ENCODE measurements at places on chromosomes 6 and 20.

DNA sequence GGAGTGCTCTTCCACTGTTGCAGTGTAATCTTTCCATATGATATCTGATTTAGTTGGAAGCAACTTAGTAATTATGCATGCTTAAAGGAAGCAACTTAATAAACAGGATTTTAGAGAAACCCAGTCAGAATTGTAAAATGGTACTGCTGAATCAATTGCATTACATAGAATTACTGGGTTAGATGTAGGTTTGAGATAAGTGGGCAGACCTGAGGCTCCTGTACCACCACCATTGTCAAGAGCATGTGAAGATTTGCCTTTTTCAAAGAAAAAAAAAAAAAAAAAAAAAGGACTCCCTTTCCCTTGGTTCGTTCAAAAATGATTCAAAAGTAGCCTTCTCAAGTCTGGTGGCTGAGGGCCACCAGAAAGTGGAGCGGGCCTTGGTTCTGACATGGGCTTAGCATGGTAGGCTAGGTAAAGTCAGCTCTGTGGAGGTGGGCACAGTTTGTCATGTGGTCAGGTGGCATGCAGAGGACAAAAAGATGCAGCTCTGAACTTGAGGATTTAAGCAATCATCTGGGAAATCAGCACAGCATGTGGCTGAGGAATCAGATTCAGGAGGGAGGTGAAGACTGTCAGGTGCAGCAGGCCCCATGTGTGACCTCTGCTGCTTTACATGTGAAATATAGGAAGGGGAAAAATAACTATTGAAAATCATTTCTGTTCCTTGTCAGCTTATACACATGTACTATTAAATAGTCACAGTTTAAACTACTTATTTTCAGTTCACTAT lies 32.4 kb downstream of the ARID1B start:
- no peak for DNase-seq

DNA sequence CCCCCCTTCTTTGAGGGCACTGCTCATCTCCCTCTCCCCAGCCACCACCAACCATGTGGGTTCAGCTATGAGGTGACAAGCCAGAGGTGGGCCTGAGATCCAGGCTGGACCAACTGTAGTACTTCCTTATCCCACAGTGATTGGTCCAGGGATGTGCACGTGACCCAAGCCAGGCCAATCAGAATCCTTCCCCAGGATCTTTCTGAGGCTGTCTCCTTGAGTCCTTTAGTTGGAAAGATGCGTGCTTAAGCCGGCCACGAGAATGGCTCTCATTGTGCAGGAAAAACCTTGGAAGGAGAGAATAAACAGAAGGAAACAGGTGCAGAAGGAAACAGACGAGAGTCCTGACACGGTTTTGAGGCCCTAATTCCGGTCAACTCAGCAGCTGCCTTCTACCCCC lies 39.2 kb downstream of the ZC3H12D start:
- no peak for DNase-seq

- DNase-seq: no peak
These were observed 41.0 kb downstream of the CCN2 start for GRCh38 chr6:131910219-131910589.

DNA sequence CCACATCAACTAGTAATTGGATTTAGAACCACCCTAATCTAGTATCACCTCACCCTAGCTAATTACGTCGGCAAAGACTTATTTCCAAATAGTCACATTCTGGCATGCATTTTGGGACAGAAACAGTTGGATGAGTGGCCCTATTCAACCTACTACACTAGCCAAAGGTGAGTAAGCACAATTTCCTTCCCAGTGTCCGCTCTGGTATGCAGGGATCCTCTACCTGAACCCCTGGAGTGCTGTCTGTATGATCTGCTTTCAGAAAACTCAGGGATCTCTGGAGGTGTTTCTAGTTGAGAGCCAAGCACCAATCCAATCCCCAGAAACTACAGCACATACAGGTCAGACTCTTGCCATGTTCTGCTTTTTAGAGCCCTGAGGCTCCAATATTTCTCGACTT lies 717.4 kb upstream of the MANEA start:
- DNase-seq: no peak

DNA sequence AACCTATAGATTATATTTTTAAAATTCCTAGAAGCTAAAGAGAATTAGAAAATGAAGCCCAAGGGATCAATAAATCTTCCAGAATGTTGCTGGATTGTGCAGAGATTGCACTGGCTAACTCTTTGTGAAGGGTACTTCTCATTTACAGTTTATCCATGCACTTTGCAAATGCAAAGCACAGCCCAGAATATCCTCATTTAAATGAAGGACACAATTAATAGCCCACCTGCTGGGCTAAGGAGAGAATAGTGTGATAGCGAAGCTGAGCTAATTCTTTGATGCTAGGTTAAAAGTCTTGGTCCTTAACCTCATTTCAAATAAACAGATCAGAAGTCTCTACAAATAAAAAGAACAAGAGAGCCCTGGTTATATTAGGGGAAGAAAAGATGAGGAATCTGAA lies 72.5 kb downstream of the SMPDL3A start:
- no peak for DNase-seq

Measured in stimulated activated CD4-positive, alpha-beta T cell treated with anti-CD3 and anti-CD28 coated beads, Interleukin-4, amount 100 ng/mL, for 48 hours (primary cell).